ENCODE measurements at places on chromosomes 2 and 18.
A peak's percentile ranks its signal among the peaks of the same experiment; 100 is the strongest.

DNA sequence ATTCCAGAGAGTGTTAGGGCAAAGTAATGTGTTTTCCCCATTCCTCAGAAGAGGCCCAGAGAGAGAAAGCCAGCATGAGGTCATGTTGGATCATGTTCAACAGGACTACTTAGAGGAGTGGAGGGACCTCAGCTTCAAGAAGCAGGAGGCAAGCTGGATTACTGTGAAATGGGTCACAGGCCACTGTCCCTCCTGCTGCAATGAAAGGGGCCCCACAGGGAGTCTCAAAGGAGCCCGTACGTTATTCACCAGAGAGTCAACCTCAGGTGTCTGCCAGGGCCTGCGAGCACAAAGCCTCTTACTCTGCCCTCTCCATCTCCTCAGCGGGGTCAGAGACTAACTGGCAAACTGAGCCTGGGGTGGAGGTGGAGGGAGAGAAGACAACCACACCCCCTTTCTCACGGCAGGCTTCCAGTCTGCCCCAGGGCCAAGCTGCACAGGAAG is 27.2 kb upstream of the ACYP2 start:
- DNase-seq, result no peak

DNA sequence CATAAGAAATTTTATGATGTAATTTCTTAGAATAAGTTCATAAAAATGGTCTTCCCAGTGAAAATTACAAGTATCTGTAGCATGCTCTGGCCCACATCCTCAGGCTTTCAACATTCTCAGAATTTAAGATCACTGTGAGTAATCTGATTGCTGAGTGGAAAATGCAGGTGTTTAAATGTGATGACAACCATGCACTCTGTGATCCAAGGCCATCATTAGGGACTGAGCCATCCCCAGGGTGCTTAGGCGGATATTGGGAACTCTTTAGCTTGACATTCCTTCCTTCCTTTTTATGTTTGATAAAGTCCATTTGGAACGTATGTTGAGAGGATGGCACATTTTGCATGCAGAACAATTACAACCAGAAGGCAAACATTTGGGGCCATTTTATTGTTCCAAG is 95.5 kb downstream of the ARL4C start:
- no peak for DNase-seq

DNA sequence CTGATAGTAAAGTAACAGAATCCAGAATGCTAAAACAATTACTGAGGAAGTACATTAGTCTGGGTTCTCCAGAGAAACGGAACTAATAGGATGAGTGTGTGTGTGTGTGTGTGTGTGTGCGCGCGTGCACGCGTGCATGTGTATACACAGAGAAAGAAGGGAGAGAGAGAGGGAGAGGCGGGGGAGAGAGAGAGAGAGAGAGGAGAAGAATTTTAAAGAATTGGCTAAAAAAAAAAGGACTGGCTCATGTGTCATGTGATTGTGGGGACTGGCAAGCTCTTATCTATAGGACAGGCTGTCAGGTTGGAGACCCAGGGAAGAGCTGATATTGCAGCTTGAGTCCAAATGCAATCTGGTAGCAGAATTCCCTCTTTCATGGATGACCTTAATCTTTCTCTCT is 976.2 kb upstream of the CDH2 start:
- DNase-seq, result no peak

DNA sequence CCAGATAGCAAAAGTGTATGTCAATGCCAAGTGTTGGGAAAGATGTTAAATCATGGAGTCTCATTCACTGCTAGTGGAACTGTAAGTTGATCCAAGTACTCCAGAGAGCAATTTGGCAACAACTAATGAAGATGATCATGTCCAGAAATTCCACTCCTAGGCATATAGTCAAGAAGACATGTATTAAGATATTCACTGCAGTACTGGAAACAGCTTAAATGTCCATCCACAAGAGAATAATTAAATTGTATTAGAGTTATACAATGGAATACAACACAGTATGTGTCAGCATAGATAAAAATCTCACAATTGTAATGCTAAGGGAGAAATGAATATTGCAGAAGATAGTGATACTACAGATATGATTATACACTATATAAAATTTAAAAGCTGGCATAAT is 15.2 kb upstream of the LBH start:
- DNase-seq, result no peak

DNA sequence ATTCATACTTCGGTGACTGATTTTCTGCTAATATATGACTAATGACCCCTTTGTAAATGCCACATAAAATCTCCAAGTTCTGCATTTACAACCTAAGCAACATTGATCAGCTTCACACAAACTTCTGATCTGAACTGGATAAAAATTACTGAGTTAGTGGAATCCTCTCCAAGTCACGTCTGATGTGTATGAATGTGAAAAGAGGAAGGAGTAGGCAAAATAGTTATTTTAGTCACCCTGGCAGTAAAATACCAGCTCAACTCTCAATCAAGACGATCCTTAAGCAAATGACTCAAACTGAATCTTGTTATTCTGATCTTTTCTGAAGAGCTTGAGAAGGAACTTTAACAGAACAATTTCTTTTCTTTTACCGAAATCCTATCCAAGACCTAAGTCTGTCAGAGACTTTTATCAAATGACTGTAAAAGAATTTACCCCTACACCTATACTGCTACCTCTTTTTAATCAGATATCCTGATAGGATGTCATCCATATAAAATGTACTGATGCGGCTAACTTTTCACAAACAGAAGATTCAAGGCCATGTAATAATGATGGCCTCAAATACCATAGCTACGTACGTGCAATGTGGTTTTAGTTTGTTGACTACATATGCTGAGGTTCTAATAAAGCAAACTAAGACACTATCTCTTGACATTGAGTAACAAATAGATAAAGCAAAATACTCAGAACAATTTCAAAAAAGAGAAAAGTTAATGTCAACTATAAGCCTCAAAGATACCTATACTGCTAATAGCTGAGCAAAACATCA is 23.7 kb downstream of the CUL3 start:
- DNase-seq, result no peak

- no peak for DNase-seq
Observed at GRCh38 chr18:36680042-36680441, 148.8 kb downstream of the TPGS2 start.

DNA sequence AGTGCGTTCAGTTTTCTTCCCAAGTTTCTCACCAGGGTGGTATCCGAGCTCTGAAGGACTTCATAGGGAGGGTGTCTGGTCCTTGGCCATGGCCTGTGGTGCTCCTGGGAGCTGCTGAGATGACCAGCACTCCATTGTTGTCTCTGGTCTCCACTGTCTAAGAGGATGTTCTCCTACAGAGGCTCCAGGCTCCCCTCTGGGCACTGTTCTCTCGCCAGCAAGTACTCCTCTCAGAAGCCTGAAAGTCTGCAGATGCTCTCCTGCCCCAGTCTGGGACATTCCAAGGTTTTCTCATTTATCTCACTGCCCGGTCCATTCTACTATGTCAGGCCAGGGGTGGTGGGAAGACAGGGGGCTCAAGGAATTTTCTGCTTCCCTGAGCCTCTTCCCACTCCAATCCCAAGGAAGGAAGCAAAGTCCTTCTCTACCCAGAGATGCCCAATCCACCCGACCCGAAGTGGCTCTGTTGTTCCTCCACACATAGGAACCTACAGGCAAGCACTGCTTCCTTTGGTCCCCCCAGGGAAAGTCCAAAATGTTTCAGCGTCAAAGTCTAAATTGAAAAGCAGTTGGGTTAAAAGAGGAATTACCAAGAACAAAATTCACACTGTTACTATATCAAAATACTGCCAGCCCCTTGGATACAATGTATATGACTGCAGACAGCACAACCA is 110.5 kb downstream of the GYPC start:
- no peak for DNase-seq

GRCh38 chr2:219476652-219477151 is 22.0 kb upstream of the GMPPA start:
- DNase-seq, result no peak

- no peak for DNase-seq
Observed at GRCh38 chr2:216485745-216486144, 12.9 kb upstream of the RPL37A start.

- no peak for DNase-seq
Observed at GRCh38 chr2:28991021-28991420, 9.9 kb downstream of the TOGARAM2 start.

GRCh38 chr2:61898810-61899209 is 6.7 kb upstream of the COMMD1 start:
- no peak for DNase-seq

DNA sequence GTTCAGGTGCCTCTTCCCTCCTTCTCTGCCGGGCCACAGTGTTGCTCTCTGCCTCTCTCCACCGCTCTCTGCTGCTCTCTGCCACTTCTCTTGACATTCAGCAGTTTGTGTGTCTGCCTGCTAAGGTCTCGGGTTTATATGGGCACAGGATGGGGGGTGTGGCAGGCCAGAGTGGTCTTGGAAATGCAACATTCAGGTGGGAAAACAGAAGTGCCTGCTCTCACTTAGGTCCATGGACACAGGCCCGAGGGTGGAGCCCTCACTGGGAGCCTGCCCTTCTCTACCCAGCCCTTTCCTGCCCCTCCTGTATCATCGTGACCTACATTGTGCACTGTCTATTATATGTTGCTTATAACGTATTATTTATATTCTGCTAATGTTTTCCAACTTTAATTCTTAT is 120.8 kb upstream of the TMEM18 start:
- no peak for DNase-seq

GRCh38 chr2:218897394-218898108 is 16.9 kb downstream of the WNT10A start:
- no peak for DNase-seq

DNA sequence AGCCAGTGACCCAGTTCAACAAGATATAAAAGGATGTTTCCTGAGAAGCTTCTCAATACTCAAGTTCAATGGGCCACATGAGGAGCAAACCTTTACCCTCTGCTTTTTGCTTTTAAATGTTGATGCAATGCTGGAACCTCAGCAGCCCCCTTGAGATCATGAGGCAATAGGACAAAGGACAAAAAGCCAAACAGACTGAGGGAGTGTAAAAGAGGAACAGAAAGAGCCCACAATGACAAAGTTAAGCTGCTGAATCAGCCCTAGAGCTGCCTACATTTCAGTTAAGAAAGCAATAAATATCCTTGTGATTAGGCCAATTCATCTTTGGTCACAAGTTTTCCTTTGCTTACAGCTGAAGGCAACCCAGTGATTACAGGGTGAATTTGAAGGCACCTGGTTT is 76.9 kb downstream of the MRO start:
- DNase-seq, result no peak

DNA sequence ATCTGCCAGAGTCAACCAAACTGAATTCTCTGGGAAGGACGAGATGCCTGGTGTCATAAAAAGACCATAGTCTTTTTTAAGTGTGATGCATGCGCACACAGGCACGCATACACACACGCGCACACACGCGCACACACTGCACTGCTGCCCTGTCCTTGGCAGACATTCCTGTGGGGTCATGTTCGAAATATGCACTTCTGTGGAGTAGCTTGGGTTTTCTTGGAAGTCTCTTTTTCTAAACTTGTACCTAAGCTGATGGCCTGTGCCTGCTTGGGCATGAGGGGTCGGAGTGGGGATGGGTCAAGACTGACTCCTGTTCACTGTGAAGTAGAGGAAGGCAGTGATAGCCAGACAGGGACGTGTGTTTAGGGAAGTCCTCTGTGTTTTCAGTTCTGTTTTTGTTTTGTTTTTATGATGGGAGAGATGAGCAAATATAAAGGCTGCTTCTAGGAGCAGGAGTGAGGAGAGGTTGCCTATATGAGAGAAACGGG is 4.0 kb upstream of the RMC1 start:
- no peak for DNase-seq

GRCh38 chr2:158586491-158586890 is 129.7 kb downstream of the PKP4 start:
- DNase-seq, result peak; percentile 38

GRCh38 chr2:229256376-229256775 is 14.7 kb downstream of the PID1 start:
- DNase-seq, result no peak

GRCh38 chr2:239935789-239936758 is 89.1 kb downstream of the NDUFA10 start:
- DNase-seq, result no peak

DNA sequence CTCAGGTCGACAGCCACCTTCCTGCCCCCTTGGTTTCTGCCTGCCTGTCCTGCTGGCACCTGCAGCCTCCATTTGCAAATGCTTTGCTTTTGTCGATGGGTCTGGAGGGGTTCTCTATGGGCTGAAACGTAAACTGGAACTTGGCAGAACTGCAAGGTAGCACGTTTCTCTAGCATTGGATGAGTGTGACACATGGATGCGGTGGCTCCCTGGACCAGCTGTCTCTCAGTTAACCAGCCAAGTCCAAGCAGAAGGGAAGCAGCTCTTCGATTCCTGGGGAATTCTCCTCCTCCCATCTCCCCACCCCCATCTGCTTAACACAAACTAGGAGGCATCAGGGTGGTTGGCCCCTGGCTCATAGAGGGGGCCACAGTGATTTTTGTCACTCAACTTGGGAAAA is 57.3 kb downstream of the ITGB1BP1 start:
- no peak for DNase-seq

DNA sequence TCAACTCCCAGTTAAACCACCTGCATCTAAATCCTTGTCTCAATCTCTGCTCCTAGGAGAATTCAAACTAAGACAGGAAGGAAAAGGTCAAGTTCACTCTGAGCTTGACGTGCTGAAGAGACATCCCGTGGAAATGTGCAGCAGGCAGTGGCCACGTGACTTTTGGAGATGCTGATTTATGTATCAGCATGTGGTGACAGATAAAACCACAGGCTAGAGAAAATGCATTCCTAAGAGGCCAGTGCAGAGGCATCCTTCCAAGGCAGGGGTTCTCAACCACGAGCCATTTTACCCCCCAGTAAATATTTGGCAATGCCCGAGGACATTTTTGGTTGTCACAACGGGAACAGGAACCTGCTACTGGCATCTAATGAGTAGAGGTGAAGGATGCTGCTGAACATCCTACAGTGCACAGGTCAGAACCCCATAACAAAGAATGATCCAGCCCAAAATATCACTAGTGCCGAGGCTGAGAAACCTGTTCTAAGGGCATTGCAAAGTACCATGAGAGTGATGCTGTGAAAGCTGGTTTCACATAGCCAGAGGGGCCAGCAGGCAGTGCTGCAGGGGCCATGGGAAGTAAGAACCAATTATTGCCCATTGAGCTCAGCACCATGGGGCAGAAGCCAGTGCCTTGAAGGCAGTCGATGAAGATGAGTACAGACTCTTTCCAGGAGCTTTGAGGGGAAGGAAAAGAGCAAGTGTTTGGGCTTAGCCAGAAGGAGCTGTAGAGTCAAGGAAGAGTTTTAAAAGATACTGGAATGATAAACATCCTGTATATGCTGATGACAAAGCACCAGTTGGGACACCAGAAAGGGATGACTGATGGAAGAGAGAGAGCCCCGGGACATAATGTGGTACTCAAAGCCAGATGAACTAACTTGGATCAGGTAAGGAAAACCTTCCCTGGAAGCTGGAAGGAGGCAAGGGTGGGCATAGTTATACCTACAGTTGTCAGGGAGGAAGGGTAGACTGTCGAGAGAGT is 174.6 kb downstream of the HAUS1 start:
- DNase-seq, result no peak

DNA sequence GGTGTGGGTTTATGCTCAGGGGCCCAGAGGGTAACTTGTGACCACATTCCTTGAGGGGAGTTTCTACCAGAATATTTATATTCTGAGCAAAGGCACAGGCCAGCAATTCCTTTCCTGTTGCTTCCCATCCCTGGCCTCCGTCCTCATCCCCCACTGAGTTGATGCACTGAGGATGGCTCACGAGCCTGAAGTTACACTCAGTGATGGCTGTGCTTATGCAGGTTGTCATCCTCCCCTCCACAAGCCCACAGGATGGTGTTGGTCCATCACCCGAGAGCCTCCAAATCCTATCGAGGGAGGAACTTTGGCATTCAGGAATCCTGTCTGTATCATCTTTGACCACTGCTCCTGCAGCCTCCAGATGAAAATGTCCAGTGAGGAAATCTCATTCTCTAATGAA is 28.4 kb upstream of the FHOD3 start:
- DNase-seq, result no peak

- no peak for DNase-seq
Observed at GRCh38 chr18:5068851-5069250, 128.2 kb downstream of the AKAIN1 start.

Measured in RWPE1 (cell line).